Omental fat pad (tissue), 4 donors: ENCODE measurements at places on chromosomes 11 and 22. TPM values are rescaled to one million over a fixed set of nuclear protein-coding genes. Genes with fewer than 3 reads are reported as not detected.

GRCh38 chr22:30611197-30611596 lies 4.2 kb downstream of the TCN2 start:
- DNase-seq, result no peak

DNA sequence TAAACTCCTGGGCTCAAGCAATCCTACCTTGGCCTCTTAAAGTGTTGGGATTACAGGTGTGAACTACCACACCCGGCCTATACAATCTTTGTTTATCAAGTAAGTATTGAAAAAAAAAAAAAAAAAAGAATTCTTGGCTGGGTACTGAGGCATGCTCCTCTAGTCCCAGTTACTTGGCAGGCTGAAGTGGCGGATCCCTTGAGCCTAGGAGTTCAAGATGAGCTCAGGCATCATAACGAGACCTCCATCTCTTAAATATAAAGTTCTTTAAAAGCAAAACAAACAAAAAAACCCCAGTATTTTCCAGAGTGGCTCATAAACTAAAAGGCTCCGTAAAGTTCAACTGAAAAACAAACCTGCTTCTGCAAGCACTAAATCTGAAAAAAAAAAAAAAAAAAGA lies 50.3 kb upstream of the GAB2 start:
- no peak for DNase-seq

DNA sequence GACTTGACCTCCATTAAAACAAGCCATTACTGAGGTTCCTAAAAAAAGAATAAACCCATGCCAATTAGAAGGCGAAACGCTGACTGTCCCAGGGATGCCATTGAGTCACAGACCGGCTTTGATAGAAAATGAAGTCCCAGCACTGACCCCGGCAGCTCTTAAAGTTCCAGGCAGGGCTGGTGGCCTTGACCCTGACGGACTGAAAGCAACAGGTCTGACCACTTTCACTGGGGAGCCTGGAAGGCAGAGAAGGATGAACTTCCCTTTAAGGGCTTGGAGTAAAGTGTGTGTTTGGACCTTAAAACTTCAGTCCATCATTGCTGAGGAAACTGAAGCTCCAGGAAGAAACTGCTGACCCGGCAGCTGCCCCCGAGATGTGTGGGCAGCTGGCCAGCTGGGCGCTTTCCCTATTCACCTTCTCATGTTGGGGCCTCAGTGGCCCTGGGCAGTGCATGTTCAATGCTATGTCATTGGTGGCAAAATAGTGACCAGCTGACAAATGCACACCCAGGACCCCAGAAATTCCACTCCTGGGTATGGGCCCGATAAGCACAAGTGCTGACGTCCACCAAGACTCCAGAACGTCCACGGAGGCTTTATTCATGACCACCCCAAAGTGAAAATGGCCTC lies 18.9 kb upstream of the EFCAB6 start:
- no peak for DNase-seq

DNA sequence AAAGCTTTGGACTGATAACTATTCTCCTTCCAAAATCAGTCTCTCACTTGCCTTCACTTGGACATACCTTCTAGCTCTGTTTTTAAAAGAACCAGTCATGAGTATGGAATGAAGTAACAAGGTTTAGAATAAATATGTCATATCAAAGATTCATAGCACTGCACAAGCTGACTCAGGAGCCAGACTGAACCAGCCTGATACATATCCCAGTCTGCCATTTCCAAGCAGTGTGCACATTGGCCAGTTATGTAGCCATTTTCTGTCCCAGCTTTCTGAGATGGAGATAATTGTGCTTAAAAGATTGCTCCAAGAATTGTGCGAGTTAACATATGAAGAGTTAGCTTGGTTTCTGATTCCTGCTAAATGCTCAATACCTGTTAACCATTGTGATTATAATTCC lies 311.3 kb downstream of the C11orf87 start:
- no peak for DNase-seq

GRCh38 chr11:16013242-16013641 lies 343.1 kb downstream of the SOX6 start:
- DNase-seq, result no peak

GRCh38 chr11:72634472-72635095 lies 39.6 kb downstream of the PDE2A start:
- DNase-seq, result no peak

- peak; percentile 80 for DNase-seq
Observed at GRCh38 chr11:1763796-1764661, at the start of gene CTSD. TSS of gene CTSD (minus strand) at chr11:1763927. CDS start at chr11:1763859, 68 bp downstream.

DNA sequence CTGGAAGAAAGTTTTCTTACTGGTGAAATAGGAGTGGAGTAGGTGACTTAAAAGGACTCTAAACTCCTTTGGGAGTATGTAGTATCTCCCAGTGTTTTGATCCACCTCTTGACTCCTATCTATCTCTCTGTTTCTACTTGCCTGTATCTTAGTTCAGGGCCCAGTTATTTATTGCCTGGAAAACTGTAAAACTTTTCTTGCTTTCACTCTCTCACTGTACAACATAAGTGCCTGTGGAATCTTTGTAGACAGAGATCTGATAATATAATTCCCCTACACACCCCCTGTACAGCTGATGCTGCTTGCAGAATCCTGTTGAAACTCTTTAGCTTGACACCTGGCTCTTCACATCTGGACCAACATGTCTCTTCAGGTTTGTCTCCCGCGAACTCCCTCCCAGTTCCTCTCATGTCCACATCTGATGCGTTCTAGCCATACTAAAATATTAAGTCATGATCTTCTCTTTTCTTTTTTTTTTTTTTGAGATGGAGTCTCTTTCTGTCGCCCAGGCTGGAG lies 26.5 kb upstream of the SESN3 start:
- DNase-seq, result no peak

DNA sequence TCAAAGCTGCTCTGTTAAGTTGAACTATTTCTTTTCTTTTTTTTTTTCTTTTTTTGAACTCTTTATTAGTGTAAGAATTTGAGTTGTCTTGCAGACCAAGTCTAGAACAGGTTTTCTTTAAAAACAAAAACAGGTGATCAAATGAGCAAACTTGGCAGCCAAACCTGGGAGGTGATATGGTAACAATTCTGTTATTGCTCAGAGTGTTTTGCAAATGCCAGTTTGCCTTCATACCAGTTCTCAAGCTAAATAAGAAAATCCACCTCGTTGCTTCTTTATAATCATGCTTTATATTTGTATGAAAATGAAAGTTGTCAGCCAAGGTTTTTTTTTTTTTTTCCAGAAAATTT lies 76.9 kb downstream of the DEPDC5 start:
- no peak for DNase-seq

DNA sequence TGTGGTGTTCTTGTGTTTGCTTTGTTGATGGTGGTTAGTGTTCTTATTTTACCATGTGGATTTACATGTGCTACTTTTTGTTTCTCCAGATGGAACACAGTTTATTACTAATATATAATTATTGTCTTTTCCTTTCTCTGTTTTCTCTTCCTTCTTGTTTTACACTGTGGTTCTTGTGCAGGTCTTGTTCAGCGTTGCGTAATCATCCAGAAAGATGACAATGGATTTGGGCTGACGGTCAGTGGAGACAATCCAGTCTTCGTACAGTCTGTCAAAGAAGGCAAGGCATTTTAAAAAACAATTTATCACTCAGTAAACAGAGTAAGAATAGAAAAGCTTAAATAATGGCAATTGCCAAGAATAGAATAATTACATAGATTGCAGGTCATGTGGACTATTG lies 84.4 kb downstream of the ARHGEF12 start:
- no peak for DNase-seq

DNA sequence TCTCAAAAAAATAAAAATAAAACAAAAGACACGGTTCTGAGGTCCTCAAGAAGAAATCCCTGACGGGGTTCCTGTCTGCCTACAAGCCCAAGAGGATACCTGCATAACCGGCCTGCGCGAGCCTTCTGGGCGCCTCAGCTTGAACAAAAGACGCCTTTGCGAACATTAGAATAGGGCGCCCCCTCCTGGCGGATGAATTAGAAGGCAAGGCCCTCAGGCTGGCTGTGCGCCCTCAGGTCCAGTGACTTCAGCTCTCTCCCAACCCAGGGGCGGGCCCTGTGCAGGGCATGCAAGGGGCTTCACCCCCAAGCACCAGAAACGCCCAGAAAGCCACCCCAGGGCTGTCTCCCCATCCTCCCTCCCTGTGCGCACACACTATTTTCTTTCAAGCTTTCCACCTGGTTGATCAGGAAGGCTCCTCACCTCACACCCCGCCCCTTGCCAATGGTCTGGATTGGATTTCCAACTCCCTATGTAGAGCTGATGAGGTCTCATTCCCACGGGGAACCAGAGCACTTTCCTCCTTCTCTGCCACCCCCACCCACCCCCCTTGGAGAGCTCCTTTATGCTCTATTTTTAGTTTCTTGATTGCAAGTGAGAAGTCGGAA lies 273.3 kb downstream of the BUD13 start:
- peak; percentile 75 for DNase-seq

- no peak for DNase-seq
Observed at GRCh38 chr11:14079011-14079410, 116.5 kb downstream of the SPON1 start.

- DNase-seq, result no peak
Observed at GRCh38 chr11:110407315-110407714, 22.4 kb upstream of the FDX1 start.

GRCh38 chr11:10529279-10529678 lies 11.7 kb downstream of the RNF141 start:
- no peak for DNase-seq

The DNAJB7 gene
- total RNA-seq, result not detected

The TOMM22 gene
- 33.4 TPM for total RNA-seq

The USP28 gene
- total RNA-seq, result 20.2 TPM

The ADM2 gene
- not detected for total RNA-seq

The C22orf31 gene
- not detected for total RNA-seq

The DNAJC24 gene
- 12.3 TPM for total RNA-seq
